ENCODE measurements at places on chromosomes 11 and 22.

DNA sequence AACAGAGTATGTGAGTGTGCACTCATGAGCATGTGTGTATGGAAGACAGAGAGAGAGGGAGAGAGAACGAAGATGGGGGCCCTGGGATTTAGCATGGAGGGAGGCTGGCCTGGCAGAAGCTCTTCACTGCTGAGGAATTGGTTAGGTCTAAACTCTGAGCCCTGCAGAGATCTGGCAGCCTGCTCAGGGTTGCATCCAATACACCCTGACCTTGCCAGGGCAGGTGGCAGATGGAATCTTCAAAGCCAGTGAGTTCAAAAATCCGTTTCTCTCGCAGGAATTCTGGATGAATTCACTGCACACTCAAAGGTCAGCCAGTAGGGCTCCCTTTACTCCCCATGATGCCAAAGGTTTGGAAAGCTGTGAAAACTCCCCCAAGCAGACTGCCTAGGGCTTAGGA, 61.4 kb upstream of the OLFML1 start:
- DNase-seq: no peak

- no peak for DNase-seq
Observed at GRCh38 chr11:64558869-64559268, 32.2 kb upstream of the SLC22A12 start.

DNA sequence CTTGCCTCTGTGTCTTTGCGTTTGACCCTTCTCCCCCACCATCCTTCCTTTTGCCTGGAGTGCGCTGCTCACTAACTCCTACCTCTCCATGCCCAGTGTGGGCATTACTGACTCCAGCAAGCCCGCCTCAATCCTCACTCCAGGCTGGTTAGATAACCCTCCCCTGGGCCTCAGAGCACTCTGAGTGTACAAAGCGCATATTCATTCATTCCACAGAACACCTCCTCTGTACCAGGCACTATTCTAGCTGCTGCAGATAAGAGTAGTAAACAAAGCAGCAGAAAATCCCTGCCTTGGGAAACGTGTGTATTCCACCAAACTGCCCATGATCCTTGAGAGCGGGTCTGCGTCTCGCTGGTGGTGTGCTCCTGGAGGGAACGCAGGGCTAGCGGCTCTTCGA, 3.2 kb downstream of the SLC22A8 start:
- DNase-seq: no peak

DNA sequence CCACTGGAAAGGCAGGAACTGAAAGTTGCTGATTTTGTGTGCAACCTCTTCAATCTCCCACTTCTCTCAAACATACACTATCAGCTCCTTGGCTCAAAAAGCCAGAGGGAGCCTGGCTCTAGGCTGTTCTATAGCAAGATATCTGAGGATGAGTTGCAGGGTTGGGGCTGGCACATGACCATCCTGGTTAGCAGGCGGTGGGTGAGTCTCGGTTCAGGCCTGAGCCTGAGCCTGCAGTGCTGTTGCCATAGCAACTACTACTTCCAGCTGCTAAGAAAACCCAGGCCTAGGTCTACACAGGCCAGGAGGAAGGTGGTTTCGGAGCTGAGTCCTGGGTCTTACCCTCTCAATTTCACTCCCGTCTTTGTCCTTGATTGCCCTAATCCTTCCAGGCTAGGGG, 39.0 kb downstream of the CWC15 start:
- no peak for DNase-seq

GRCh38 chr11:32916994-32917393, 24.4 kb downstream of the QSER1 start:
- no peak for DNase-seq

GRCh38 chr11:10686311-10686710, 7.2 kb downstream of the IRAG1 start:
- no peak for DNase-seq

DNA sequence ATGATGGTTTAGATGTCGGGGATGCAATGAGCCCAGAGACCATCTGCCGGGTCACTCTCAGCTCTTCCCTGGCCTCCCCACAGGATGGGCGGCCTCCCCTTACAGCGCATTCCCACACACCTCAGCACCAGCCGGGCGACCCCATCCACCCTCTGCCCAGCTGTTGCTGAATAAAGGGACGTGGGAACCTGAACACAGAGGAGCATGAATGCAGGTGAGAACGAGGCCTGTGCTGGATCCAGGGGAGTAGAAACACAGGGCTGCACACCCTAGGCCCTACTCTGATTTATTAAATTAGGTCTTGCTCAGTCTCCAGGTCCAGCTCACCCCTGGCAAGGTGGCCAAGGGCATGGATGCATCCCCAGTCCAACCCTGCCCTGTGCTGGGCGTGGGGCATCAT, 180.5 kb downstream of the CTTN start:
- no peak for DNase-seq

DNA sequence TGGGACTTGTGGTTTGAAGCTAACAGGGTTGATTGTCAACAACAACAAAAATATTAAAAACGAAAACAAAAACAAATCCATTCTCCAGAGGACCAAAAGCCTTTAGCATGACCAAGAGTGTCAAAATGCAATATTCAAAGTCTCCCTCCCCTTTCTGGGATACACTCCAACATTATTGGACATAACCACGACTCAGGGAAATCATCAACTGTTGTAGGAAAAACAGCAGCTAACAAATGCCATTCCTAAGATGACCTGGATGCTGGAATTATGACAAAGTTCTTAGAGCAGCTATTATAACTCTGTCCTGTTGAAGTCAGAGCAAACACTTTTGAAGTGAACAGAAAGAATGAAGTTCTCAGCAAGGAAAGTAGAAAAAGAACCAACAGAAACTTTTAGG, 143.0 kb downstream of the TMEM135 start:
- no peak for DNase-seq

DNA sequence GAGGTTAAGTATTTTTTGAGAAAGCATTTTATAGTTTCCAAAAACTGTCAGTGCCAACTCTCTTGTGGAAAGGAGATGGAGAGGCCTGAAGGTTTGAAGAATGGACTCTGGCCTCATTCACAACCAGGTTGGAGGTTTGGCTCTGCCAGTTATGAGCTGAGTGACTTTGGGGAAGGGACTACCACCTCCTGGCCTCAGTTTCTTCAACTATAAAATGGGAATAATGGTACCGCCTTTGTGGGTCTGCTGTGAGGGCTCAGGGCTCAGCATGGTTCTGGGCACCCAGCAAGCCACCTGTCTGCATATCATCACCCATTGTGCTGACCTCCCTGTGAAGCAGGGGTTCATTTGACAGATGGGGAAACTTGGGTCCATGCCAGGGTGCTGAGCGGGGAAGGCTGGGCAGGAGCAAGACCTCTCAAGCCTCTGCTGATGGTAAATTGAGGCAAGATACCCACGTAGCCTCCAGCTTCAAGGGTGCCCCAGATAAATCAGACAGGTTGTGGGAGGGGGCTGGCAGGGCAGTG, 3.5 kb upstream of the LIF start:
- no peak for DNase-seq

All from pulmonary artery endothelial cell (primary cell).